Muscle of leg (tissue), 16 donors: ENCODE measurements at places on chromosomes 3 and 15.
A peak's percentile ranks its signal among the peaks of the same experiment; 100 is the strongest.

GRCh38 chr3:151880416-151880690, 6.9 kb downstream of the SUCNR1 start:
- no peak for DNase-seq

GRCh38 chr3:156388497-156389448, 166.1 kb downstream of the SSR3 start:
- DNase-seq, result peak; percentile 91

DNA sequence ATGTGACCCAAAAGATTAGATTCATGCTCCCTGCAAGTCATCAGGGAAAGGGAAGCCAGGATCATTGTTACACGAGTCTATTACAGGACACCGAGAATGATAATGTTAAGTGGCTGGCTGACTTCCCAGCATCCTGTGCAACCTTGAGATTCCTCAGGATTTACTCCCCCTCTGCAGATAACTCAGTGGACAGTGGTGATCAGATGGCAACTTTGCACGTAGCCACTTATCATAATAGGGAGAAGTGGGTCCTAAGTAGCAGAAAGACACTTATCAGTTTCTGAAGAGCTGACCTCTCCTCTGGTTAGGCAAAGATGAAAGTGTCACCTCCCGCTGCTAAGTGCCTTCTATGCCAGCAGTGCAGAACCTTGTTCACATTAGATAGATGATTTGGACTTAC, 6.7 kb upstream of the TMPRSS7 start:
- DNase-seq, result no peak

DNA sequence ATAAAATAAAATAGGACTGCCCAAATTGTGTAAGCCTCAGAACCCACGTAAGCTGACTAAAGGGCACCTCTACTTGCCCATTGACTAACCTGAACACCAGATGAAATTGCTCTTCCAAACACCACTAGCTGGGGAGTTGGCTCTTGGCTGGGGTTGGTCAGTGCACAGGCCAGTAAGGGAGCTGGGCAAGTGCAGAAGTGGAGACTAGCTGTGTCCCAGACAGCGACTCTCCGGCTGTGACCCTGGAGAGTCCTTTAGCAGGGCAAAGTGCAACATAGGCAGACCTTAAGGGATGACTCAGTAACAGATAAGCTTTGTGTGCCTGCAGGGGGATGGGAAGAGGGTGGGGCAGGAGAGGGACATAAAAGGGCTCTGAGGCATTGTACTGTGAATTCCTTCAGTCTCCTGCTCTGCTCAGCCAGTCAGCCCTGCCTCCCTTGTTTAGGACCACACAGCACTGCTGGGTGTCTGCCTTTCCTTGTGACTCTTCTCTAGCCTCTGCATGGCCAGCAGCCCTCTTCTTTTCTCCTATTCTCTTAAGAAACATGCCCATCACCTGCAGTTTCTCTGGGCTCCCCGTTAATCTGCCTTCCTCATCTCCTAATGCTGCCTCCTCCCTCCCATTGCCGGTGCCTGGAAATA, 13.2 kb downstream of the NR1I2 start:
- DNase-seq, result no peak

GRCh38 chr3:110664148-110664547, 407.5 kb upstream of the NECTIN3 start:
- no peak for DNase-seq

DNA sequence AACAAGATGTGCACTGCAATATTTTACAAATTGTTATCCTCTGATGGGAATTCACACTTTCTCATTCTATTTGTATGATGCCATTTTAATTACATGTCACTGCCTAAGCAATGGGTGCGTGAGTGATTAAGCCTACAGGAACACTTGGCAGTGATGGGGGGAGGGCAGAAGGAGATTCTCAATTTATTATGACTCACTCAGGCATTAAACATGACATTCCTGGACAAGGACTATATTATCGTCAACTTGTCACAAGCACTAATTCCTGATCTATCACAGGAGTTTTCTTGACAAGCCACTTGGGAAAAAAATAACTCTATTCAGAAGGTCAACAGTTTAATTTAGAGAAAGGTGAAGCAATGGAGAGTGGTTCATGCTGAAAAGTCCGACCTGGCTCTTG, 556.8 kb downstream of the NSUN3 start:
- DNase-seq, result no peak

DNA sequence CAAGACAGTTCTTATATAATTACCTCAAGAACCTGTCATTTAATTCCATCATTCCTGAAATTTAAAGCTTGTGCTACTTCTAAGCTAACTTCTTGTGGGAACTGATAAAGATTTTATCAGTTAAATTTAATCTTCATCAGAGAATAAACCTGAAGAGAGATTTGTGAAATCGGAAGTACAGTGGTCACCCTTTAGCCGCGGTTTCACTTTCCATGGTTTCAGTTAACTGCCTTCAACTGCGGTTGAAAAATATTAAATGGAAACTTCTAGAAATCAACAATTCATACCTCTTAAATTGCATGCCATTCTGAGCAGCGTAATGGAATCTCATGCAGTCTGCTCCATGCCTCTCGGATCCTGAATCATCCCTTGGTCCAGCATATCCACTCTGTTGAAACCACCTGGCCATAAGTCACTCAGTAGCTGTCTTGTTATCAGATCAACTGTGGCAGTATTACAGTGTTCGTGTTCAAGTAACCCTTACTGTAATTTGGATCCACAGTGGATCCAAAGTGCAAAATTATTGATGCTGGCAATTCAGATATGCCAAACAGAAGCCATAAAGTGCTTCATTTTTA, 626.1 kb downstream of the CADM2 start:
- DNase-seq, result no peak

DNA sequence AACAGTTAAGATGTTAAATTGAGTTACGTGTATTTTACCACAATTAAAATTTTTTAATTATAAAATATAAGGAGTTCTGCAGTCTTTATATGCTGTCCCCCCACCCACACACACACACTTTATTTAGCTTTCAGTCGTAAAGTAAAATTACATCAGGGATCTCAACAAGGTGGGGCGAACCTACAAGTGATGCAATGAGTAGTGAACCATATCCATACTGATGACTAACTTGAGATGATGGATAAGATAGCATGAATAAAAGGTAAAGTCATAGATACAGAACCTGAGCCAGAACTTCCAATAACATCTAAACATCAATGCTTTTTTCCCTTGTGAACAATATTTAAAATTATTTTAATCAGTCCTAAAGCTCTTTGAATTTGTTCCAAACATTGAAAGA, 77.2 kb downstream of the VPS13C start:
- no peak for DNase-seq

GRCh38 chr15:67165254-67166253, 88.9 kb downstream of the AAGAB start:
- DNase-seq, result no peak
